GM03348 (cell line): ENCODE measurements at places on chromosomes 1 and 21.
A peak's percentile ranks its signal among the peaks of the same experiment; 100 is the strongest.

- DNase-seq: no peak
These were observed 3.1 kb upstream of the DIPK1A start for GRCh38 chr1:92964316-92964715.

DNA sequence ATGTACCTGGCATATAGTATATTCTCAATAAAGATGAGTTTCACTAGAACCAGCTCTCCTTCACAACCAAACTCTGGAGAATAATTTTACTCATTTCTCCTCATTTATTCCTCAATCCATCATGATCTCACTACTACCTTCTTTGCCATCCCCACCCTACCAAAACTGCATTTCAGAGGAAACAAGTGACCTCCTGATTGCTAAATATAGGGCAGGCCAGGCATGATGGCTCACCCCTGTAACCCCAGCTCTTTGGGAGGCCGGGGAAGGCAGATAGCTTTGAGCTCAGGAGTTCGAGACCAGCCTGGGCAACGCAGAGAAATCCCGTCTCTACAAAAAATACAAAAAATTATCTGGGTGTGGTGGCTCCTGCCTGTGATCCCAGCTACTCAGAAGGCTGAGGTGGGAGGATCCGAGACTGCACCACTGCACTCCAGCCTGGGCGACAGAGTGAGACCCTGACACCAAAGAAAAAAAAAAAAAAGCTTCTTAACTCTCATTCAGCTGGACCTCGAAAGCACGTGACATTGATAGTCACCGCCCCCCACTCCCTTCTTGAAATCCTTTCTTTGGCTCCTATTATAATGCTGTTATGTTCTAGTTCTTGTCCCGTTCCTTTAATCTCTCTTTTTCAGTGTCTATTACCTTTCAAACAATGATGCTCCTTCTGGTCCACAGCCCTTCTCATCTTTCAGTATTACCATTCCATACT, 2.1 kb downstream of the TESK2 start:
- DNase-seq: no peak

DNA sequence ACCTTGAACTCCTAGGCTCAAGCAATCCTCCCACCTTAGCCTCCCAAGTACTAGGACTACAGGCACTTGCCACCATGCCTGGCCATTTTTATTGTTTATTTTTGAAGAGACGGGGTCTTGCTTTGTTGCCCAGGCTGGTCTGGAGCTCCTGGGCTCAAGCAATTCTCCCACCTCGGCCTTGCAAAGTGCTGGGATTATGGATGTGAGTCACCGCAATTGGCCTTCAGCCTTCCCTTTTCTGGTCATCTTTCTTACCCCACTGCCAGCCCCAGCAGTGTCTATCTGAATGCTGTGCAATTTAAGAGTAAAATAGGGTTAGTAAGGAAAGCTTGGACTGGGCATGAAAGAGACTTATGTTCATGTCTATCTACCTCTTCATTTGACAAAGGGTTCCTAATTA, 6.1 kb upstream of the KLF17 start:
- peak; percentile 33 for DNase-seq

GRCh38 chr21:15077529-15078145, 12.8 kb upstream of the NRIP1 start:
- DNase-seq: no peak

DNA sequence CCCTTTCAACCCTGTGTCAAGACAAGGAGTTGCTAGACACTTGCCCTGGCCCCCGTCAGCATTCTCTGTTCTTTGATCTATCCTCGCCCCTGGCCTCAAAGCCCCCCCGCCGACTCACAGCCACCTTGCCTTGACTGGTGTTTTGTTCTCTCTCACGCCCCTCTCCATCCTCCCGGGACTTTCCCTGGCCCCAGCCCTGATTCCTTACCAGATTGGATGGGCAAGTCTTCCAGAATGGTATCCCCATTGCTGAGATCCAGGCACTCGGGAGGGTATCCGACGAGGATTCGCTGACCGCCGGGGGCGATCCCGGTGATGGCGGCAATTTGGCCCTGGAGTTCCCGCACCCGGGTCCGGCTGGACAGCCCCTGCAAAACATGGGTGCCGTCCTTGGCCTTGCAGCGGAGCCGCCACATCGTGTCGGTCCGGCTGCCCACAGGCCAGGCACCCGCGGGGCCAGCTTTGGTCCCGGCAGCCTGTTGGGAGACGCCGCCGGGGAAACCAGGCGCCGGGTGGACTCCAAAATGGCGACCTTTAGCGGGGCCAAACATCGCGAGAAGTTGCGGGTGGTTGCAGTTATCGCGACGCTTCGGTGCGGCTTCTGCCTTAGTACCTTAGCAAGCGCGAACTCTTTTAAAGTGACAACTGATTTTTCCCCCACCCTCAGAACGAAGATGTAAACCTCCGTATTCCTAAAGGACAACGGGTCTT, 373 bp downstream of the YOD1 start:
- DNase-seq: peak; percentile 90

DNA sequence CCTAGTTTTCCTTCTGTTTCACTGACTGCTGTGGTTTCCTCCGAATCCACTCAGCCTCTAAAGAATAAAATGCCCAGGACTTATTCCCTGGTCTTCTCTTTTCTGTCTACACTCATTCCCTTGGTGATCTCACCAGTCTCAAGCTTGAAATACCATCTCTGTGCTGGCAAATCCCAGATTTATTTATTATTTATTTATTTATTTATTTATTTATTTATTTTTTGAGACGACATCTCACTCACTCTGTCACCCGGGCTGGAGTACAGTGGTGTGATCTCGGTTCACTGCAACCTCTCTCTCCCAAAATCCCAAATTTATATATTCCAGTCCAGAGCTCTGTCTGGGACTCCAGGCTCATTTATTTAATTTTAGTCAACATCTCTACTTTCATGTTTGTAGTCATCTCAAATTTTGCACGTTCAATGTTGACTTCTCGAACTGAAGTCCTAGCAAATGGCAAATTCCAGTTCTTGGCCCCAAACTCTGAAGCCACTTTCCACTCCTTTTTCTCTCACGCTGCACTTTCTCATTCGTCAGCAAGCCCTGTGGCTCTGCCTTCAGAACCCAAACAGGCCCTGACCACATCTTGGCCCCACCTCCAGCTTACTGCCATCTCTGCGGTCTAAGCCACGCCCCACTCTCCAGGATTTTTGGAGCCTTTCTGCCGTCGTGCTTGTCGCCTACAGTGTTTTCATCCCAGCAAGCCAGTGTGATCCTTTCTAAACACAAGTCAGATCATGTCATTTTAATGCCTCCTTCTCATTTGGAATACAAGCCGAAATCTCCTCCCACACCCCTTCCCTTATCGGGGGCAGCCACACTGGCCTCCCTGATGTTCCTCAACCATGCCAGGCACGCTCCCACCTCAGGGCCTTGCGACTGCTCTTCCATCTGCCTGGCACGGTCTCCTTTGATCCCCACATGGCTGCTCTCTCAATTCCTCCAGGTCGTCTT, 14.2 kb upstream of the TENT5B start:
- peak; percentile 72 for DNase-seq

DNA sequence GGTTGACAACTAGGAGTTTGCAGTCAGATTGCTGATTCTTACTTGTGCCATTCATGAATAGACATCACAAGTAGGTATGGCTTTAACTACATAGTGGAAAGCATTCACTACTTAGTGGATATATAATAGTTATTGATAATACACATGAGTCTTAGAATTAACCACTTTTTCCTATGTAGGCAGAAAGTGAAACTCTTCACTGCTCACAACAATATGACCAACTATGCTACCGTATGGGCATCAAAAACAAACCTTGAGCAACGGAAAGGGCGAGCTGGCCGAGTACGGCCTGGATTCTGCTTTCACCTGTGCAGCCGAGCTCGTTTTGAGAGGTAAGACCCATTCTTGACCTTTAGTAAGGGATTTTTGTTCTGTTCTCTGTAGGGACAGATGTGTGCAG, 38.7 kb downstream of the DHX9 start:
- no peak for DNase-seq
